ENCODE measurements at places on chromosomes 2 and 18. TPM values are rescaled to one million over a fixed set of nuclear protein-coding genes. Genes with fewer than 3 reads are reported as not detected.

The KCNG2 gene
- not detected for total RNA-seq

- no peaks in the 10 kb centered on the region for H3K36me3 ChIP-seq
- no peak overlapping the region for H3K4me3 ChIP-seq
- no peaks in the 10 kb centered on the region for H3K27me3 ChIP-seq
- H3K4me1 ChIP-seq: peaks cover 12% of the 10 kb centered on the region
- DNase-seq: no peak
These were observed 20.8 kb downstream of the TLK1 start for GRCh38 chr2:171139860-171140259.

The ANKRD62 gene
- not detected for total RNA-seq

The BBS5 gene
- total RNA-seq: 11.2 TPM

Measured in type B pancreatic cell (in vitro differentiated cells).